ENCODE measurements at places on chromosomes 3 and 15.
A peak's percentile ranks its signal among the peaks of the same experiment; 100 is the strongest.

- no peak overlapping the region for H3K4me3 ChIP-seq
- no peak overlapping the region for H3K27ac ChIP-seq
- no peak for DNase-seq
- peaks cover 5% of the 10 kb centered on the region for H3K27me3 ChIP-seq
These were observed 38.7 kb upstream of the ASB14 start for GRCh38 chr3:57331078-57331610.

GRCh38 chr3:4822568-4822967, 156.7 kb upstream of the BHLHE40 start:
- no peak overlapping the region for H3K27ac ChIP-seq
- no peaks in the 10 kb centered on the region for H3K27me3 ChIP-seq
- H3K4me3 ChIP-seq: no peak overlapping the region
- H3K36me3 ChIP-seq: peaks cover 7% of the 10 kb centered on the region
- DNase-seq: no peak
- H3K4me1 ChIP-seq: peaks cover 5% of the 10 kb centered on the region

DNA sequence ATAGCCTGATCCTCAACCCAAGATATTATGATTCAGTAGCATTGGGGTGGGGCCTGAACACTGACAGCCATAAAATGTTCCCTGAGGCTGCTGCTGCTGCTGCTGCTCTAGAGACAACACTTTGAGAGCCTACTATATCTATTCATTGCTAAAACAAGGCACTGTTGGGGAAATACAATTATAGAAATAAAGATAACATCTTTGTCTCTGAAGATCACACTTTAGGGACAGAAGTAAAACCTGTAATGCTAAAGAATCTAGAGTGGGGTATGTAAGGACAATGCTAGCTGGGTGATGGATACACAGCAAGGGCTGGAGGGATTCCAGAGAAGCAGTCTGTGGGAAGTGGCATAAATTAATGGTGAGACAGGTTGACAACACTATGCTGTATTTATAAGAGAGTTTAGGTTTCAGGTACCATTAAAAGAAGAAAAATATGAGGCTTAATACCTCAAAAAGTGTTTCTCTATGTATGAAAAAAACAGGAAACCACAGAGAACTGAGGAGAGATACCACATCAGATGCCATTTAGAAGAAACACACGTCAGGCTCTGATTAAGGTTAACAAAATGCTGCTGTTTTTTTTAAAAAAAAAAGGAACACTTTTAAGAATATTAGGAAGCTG, 115.9 kb downstream of the CBLB start:
- peaks cover 6% of the 10 kb centered on the region for H3K36me3 ChIP-seq
- no peaks in the 10 kb centered on the region for H3K27me3 ChIP-seq
- H3K27ac ChIP-seq: no peak overlapping the region
- peaks cover 5% of the 10 kb centered on the region for H3K4me1 ChIP-seq

GRCh38 chr3:132537297-132537696, 59.8 kb upstream of the ACKR4 start:
- no peak for DNase-seq
- no peaks in the 10 kb centered on the region for H3K4me1 ChIP-seq
- H3K27me3 ChIP-seq: no peaks in the 10 kb centered on the region

DNA sequence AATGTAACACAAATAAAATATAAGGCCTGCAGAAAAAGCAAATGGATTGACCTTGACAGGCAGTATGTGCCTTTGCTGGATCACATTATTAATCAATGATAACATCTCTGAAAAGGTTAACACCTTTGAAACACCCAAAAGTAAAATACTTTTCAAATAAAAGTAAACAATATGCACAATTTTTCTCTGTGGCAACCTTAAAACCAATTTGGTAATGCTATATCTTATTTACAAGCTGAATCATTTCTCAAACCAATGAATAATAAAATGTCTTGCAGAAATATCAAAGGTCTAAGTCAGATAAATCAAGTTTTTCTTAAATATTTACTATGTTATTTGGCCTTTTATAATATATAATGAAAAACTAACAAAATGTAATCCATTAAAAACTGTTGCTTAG, 1018.7 kb downstream of the ROBO1 start:
- H3K36me3 ChIP-seq: peaks cover 9% of the 10 kb centered on the region
- H3K27ac ChIP-seq: no peak overlapping the region
- no peak overlapping the region for H3K4me3 ChIP-seq
- H3K27me3 ChIP-seq: no peaks in the 10 kb centered on the region
- no peak for DNase-seq
- peaks cover 7% of the 10 kb centered on the region for H3K4me1 ChIP-seq

DNA sequence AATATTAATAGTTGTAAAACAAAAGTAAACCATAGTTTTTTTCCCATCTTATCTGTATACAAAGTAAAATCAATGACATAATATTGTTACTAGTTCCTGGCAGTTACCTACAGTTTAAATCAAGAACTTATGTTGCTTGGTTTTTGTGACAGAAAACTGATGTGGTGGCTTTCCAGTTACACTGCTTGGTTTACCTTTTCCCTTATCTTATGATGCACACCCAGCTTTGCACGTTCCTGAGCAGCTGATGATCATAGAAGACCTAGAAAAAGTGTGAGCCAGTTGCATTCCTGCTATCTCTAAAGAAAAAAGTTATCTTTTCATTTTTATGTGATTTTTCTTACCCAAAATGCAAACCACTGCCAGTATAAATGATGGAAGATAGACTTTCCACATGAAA, 36.4 kb upstream of the LAMP3 start:
- H3K4me3 ChIP-seq: no peak overlapping the region
- no peaks in the 10 kb centered on the region for H3K4me1 ChIP-seq
- no peaks in the 10 kb centered on the region for H3K27me3 ChIP-seq
- DNase-seq: no peak

DNA sequence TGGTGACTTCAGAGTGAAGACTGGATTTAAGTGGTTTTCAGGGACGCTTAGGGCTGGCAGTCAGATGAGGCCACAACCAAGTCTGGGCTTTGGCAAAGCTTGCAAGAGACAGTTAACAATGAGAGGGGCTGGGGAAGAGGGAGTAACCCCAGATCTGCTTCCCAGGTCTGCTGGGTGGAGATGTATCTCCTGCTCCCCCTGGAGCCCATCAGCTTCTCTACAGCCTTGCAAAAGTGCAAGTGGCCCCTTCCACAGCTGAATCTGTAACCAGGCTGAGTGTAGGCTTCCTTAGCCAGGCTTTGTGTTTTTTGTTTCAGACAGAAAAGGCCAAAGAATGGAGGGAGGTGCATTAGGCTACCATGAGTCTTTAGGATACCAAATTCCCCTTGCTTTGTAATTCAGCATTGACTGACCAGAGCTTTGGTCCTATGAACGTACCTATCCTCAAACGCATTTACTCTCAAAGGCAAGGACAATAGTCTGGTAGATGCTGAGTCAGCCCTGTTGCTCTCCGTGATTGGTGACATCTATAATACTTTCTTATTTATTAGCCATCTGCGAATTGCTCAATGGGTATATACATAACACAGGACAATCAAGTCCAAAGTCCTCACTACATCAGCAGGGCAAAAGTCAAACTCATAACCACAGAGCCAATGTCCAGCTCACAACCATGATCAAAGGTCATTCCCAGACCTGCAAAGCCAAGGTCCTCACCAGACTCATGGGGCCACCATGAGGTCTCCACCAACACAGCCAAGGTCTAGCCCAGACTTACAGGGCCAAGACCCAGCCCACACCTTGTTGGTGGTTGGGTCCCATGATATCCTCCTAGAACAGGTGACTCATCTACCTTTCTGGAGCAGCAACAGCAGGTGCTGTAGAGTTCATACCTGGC, 17.1 kb downstream of the CCDC13 start:
- DNase-seq: no peak
- peaks cover 6% of the 10 kb centered on the region for H3K4me1 ChIP-seq
- peak overlapping the region; percentile 78 for H3K27ac ChIP-seq
- no peak overlapping the region for H3K4me3 ChIP-seq

- no peak overlapping the region for H3K27ac ChIP-seq
- H3K27me3 ChIP-seq: no peaks in the 10 kb centered on the region
- H3K4me3 ChIP-seq: no peak overlapping the region
- peaks cover 17% of the 10 kb centered on the region for H3K36me3 ChIP-seq
- no peak for DNase-seq
- peaks cover 6% of the 10 kb centered on the region for H3K4me1 ChIP-seq
These were observed 81.4 kb downstream of the ARNT2 start for GRCh38 chr15:80485370-80486164.

DNA sequence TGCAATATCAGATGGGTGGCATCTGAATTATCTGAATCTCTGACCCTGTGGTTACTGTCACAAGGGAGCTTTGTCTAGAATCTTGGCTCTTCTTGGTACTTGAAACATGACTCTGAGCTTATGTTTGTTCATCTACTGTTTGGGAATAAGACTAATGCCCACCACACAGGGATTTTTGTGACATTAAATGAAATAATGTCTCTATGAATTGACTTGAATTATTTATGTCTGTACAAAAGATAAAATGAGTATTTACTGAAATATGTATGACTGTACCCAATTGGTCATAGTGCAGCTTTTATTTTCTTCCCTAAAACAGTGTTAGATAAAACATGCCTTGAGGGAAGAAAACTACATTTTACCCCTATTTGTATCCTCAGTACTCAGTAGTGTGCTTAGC, 87.9 kb upstream of the ZPLD1 start:
- DNase-seq: no peak
- no peaks in the 10 kb centered on the region for H3K36me3 ChIP-seq
- no peaks in the 10 kb centered on the region for H3K27me3 ChIP-seq
- H3K4me3 ChIP-seq: no peak overlapping the region
- H3K4me1 ChIP-seq: no peaks in the 10 kb centered on the region
- H3K27ac ChIP-seq: no peak overlapping the region

DNA sequence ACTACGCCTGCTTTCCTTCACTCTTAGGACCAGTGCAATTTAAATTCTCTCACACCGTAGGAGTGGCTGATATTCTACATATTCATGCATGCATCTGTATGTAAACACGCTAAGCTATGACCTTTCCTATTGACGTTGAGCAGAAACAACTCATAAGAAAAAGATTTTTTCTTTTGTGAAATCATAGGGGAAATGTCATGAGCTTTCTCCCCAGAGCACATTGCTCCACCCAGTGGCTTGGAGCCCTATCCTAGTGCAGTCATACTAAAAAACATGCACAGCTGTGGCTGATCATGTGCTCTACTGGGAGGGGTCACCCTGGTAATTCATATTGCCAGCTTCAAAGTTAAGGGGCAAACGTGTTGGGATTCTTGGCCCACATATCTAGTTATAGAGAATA, 1.8 kb upstream of the MESD start:
- peaks cover 25% of the 10 kb centered on the region for H3K4me1 ChIP-seq
- no peaks in the 10 kb centered on the region for H3K36me3 ChIP-seq
- no peak for DNase-seq
- H3K27me3 ChIP-seq: no peaks in the 10 kb centered on the region
- H3K4me3 ChIP-seq: peak overlapping the region; percentile 48

- DNase-seq: no peak
- peaks cover 7% of the 10 kb centered on the region for H3K36me3 ChIP-seq
- no peaks in the 10 kb centered on the region for H3K27me3 ChIP-seq
- H3K27ac ChIP-seq: no peak overlapping the region
- H3K4me1 ChIP-seq: no peaks in the 10 kb centered on the region
- H3K4me3 ChIP-seq: no peak overlapping the region
These were observed 687.0 kb downstream of the NAALADL2 start for GRCh38 chr3:175546115-175546514.

DNA sequence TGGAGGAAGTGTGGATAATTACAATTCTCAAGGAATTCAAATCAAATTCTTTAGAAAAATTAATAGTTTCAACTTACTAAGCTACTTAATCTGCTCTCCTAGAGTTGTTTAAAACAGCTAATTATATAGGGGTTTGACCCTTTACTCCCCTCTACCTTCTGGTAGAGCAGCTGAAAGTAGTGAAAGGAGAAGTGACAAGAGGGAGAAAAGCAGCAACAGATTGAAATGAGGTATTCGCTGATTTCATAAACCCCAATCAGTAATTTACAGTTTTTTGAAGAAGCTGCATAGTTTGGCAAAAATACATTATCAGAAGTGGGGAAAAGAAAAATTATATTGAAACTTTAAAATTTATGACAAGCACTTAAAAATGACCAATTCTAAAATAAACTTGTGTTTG, 52.8 kb downstream of the ZMAT3 start:
- DNase-seq: no peak
- H3K36me3 ChIP-seq: peaks cover under 1% of the 10 kb centered on the region
- no peaks in the 10 kb centered on the region for H3K27me3 ChIP-seq
- H3K4me3 ChIP-seq: no peak overlapping the region
- no peak overlapping the region for H3K27ac ChIP-seq
- H3K4me1 ChIP-seq: peaks cover 9% of the 10 kb centered on the region

- no peaks in the 10 kb centered on the region for H3K4me1 ChIP-seq
- no peak overlapping the region for H3K4me3 ChIP-seq
- no peaks in the 10 kb centered on the region for H3K27me3 ChIP-seq
- H3K36me3 ChIP-seq: peaks cover 12% of the 10 kb centered on the region
These were observed 79.6 kb upstream of the OCA2 start for GRCh38 chr15:28178727-28179126.

DNA sequence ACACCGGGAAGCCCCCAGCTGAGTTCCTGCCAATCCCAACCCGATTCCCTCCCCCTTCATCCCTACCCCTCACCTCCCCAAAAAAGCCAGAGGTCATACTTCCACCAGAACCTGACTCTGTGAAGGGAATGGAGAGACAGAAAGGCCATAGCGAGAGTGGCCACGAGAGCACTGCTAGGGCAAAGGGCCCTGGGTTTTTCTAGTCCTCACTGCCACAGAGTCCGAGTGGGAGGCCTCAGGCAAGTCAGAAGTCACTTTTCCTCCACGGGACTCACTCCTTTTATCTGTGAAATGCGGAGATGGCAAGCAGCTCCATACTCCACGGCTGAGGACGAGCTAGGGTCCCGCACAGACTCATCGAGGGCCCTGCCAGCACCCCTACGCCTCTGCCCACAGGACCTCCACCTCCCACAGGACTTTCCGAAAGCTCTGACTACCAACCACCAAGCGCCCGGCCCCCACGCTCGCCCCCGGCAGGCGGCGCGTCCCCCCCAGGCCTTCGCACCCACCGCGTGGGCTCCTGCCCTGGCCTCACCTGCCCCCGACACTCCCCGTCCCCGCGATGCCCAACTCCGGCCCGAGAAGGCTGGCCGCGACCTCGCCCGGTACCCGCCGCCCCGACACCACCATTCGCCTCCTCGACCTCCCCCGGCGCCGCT, 792 bp downstream of the ATP13A3 start:
- DNase-seq: no peak
- H3K27ac ChIP-seq: peak overlapping the region; percentile 85
- H3K36me3 ChIP-seq: peaks cover 3% of the 10 kb centered on the region

DNA sequence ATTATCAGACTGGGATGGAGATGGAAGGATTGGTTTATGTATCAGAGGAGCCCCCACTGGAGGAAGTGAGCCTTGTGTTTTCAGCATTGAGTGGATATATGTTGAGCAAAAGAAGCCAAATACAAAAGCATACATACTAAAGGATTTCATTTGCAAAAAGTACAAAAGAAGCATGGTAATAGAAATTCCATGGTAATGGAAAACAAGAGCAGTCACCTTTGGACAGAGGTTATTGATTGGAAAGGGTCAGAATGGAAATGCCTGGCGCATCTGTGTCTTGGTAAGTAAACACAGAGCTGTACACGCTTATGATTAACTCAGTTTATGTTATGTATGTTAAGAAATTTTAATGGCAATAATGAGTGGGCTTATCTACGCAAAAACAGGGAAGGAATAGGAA, 72.7 kb downstream of the DHX36 start:
- H3K4me1 ChIP-seq: peaks cover 53% of the 10 kb centered on the region
- DNase-seq: no peak
- no peaks in the 10 kb centered on the region for H3K27me3 ChIP-seq
- H3K27ac ChIP-seq: no peak overlapping the region
- no peak overlapping the region for H3K4me3 ChIP-seq
- H3K36me3 ChIP-seq: peaks cover 16% of the 10 kb centered on the region

GRCh38 chr3:110324171-110324705, 747.4 kb upstream of the NECTIN3 start:
- H3K4me3 ChIP-seq: no peak overlapping the region
- DNase-seq: no peak
- H3K27ac ChIP-seq: peak overlapping the region; percentile 87
